ENCODE measurements at places on chromosomes 2 and 18.

DNA sequence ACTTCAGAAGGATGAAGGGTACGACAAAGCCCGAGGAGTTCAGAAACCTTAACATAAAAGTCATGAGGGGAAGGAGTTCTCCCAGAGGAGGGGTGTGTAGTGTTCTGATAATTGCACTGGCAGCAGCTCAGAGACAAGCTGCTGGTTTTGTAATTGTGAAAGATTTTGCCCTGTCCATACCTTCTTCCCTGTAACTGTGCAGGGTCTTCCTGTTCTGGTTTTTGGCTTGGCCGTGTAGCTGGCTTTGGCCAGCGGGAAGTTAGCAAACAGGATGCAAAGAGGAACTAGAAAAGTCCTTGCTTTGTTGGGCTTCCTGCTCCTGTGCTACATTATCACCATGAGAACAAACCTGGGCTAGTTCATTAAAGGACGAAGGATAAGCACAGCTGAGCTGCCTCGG is 160.8 kb downstream of the LPIN1 start:
- DNase-seq = no peak

- DNase-seq = no peak
Observed at GRCh38 chr18:79487183-79487800, 91.6 kb downstream of the NFATC1 start.

DNA sequence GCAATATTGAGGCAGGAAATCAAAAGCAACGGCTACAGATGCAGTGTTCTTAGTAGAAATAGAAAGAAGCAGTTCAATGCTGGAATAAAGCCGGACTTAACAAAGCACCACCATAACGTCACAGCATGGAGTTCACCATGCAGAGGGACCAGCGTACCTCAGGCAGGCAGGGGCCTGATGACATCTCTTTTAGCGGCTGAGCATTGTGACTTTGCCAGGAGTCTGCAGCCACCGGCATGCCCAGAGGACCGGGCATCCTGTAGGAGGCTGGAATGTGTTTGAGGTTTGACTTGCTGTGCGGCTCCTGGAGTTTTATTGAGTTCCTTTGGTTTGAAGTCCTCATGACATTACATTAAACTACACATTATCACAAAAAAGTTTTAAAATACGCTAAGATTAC is 139.8 kb downstream of the UXS1 start:
- DNase-seq = no peak

DNA sequence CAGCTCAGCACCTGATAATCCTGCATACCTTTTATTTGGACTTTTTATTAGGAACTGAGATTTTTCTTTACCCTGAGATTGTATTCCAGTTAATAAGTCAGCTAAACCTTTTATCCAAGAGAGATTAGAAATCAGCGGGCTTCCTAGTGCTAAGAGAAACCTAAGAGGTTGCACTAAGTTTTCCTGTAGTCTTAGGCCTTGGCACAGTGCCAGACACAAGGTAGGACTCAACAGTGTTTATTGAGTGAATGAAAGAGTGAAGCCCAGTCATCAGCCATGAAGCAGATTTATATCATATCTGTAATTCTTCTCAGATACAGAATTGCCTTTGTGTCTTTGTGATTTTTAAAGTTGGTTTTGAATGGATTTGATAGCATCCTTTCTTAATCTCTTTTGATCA is 13.6 kb downstream of the OTX1 start:
- DNase-seq = no peak

Measured in GM12892 (cell line).